Activated T-cell treated with anti-CD3 and anti-CD28 coated beads, Interleukin-2, amount 50 U/mL, for 24 hours (primary cell): ENCODE measurements at places on chromosomes 2 and 18.

DNA sequence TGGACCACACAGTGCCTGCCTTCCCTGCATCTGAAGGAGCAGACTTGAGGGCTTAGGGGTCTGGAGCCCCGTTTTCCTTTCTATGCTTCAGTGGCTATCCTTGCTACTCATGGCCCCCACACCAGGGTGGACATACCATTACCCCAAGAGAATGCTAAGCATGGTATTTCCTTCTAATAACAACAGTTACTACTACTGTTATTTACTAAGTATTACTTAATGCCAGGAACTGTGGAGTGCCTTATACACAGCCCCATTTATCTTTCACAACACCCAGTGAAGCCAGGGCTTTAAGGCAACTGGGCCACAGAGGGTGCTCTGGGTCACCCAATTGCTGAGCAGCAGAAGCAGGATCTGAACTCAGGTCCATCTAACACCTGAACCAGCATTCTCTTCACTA, 5.8 kb upstream of the PAX8 start:
- no peak for DNase-seq

- DNase-seq: peak; percentile 75
Measured at GRCh38 chr2:231708773-231709635, 679 bp downstream of the PTMA start.

DNA sequence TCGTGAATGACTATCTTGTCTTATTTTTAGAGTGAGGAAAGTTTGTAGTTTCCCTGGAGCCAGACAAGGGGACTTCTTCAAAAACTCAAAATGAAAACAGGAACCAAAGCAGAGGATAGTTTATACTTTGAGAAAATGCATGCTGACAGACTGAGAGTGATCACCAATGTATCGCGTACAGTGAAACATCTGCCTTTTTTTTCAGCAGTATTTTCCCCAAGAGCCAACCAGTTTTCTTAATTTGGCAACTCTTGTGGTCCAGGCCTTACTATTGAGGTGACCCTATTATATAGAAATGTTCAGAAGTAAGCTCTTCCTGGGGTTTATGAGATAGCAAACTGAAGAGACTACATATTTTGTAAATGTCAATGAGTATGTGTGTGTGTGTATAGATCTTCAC, 153.7 kb upstream of the VRK2 start:
- DNase-seq: no peak

- no peak for DNase-seq
Measured at GRCh38 chr2:176187899-176188773, at the start of gene HOXD1. Gene HOXD1 (plus strand): TSS chr2:176188668. CDS start chr2:176188802, 134 bp downstream.

DNA sequence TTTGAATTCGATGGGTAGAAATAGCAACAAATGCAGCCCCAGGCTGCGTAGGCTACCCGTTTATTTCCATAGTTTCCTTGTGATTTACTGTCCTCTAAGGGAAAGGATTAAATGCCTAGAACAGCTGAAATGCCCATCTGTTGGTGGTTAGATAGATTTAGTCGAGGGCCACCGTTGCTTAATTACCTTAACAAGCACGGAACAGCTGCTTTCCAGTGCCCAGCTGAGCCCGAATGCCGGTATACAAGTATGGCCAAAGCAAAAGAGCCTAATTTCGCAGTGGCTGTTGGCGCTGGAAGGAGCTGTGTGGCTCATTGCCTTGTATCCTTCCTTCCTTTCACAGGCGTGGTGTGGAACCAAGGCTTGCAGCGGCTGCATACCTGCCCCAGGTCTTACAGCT, 109.1 kb downstream of the CABLES1 start:
- DNase-seq: no peak

DNA sequence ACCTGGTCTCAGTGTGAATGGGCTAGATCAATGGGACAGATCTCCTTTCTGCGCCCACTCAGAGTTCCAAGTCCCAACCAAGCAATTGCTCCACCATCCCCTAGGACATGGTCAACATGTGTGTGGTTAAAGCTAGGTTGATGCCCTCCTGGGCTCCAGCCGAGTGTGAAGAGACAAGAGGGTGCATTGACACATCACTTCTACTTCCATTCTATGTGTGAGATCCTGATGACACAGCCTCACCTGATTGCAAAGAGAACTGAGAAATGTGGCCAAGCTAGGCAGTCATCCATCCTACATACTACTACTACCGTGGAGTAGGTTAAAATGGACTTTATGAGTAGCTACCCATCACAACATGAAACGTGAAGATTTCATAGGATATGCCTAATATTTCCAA, 106.8 kb downstream of the NCKAP5 start:
- no peak for DNase-seq

DNA sequence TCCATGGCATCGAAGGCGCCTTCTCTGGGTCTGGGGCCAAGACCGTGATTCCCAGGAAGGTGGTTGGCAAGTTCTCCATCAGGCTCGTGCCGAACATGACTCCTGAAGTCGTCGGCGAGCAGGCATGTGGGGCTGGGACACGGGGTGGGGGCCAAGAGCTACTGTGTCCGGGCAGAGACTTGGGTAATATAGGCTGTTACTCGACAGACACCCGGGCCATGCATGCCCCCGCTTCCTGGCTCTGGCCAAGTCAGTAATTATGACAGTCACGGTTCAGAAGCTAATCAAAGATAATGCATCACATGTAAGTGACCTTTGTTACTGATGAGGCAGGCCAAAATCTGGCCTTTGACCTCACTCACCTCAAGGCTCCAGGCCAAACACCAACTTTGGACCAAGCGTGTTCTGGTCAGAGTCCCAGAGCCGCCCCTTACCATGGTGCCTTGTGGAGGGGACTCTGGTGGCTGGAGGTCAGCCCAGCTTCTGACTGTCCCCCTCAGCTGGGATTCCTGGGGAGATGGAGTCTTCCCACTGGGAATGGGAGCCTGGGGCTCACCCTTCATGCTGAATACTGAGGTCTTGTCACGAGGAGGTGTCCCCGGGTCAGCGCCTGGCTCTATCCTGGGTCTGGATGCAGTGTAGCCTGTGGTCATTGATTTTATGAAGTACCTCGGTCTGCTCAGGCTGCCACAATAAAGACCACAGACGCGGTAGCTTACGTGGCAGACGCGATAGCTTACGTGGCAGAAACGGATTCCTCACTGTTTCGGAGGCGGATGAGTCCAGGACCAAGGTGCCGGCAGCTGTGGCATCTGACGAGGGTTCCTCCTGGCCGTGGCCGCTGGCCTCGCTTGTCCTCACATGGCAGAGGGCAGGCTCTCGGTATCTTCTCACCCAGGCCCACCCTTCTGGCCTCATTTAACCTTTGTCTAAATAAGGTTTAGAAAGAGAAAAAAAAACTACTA, 17.7 kb upstream of the CNDP1 start:
- peak; percentile 15 for DNase-seq

- no peak for DNase-seq
Measured at GRCh38 chr18:45056926-45057325, 376.2 kb downstream of the SETBP1 start.

- DNase-seq: no peak
Measured at GRCh38 chr18:76480913-76481312, 14.1 kb downstream of the ZNF516 start.

- no peak for DNase-seq
Measured at GRCh38 chr2:65292106-65292400, 64.4 kb downstream of the ACTR2 start.

- no peak for DNase-seq
Measured at GRCh38 chr18:46053368-46054095, 18.5 kb downstream of the PSTPIP2 start.

- DNase-seq: no peak
Measured at GRCh38 chr2:120881981-120882788, 146.5 kb downstream of the GLI2 start.

GRCh38 chr2:197950006-197950405, 145.6 kb downstream of the PLCL1 start:
- no peak for DNase-seq

DNA sequence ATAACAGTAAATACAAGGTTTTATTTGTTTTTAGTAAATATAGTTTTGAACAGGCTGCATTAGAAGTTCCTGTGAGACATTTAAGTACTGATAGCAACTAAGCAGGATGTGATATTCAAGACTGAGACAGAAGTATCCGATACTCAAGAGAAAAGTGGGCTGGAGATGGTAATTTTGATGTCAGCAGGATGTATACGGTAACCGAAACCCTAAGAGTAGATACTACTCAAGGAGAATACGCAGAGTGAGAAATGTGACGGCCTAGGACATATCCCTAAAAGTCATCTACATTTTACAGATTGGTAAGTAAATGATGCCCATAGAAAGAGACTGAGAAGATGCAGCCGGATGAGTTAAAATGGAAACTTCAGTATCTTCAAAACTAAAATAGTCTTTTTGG, 115.4 kb downstream of the GORASP2 start:
- DNase-seq: no peak

GRCh38 chr2:134133622-134134312, 120.1 kb upstream of the MGAT5 start:
- DNase-seq: no peak

- DNase-seq: no peak
Measured at GRCh38 chr18:4125224-4125623, 329.9 kb downstream of the DLGAP1 start.

DNA sequence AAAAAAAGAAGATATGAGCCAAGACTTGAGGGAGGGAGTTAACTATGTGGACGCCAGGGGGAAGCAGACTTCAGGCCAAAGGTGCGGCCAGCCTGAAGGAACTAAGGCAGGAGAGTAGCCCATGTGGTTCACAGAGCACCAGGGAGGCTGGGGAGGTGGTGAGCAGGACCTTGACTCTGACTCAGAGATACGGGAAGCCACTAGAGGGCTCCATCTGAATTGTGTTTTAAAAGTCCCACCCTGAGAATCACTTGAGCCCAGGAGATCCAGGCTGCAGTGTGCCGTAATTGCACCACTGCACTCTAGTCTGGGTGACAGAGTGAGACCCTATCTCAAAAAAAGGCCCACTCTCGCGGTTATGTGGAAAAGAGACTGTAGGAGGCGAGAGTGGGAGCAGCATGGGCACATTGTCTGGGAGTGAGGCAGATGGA, 12.3 kb downstream of the CEP192 start:
- no peak for DNase-seq

- DNase-seq: no peak
Measured at GRCh38 chr2:213980883-213981282, 430.0 kb upstream of the VWC2L start.

DNA sequence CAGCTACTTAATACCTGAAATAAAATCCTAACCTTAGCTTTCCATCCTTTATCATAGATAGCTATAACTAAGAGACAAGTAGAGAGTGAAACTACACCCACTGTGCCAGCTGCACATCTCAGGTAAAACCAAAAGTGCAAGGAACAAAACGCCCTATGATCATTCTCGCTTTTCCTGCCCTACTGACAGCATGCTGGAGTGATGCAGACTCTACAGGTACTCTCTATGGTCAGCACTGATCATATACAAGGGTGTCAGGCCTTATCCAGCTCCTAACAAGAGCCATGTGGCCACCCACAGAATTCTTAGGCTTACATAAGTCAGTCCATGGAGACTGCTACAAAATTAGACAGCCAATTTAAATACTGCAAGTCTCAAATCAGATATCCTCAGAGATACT, 45.6 kb downstream of the REV1 start:
- no peak for DNase-seq

GRCh38 chr2:234147335-234147861, 96.9 kb downstream of the SPP2 start:
- no peak for DNase-seq

GRCh38 chr2:162925595-162925994, 87.0 kb upstream of the KCNH7 start:
- DNase-seq: no peak

DNA sequence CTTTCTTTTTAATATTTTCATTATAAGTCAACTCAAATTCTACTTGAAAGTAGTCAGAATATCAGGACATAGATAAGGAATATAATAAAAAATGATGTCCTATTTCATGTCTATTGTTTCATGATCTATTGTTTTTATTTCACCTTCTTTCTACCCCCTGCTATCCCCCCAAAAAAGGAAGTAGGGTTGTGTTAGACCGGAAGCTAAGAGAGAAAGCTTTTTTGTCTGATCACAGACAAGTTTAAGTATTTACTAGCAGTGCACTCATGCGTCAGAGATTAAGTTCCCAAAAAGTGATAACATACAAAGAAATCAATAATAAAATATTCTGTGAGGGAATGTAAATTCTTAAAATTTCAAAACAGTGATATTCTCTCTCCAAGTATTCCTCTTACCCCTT, 447.1 kb upstream of the CNTNAP5 start:
- no peak for DNase-seq

DNA sequence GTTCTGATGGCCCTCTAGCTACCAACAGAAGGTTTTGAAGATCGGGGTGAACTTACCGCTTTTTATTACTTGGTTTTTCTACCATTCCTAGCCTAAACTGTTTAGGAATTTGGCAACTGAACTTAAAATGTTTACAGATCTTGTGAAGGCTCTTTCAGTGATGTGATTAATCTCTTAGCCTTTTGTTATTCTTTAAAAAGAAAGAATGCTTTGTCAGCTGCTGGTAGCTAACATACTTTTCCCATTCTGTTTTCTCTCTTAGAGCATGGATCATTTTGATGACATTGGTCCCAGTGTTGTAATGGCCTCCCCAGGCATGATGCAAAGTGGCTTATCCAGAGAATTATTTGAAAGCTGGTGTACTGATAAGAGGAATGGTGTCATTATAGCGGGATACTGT, 18.1 kb downstream of the CPSF3 start:
- DNase-seq: no peak

DNA sequence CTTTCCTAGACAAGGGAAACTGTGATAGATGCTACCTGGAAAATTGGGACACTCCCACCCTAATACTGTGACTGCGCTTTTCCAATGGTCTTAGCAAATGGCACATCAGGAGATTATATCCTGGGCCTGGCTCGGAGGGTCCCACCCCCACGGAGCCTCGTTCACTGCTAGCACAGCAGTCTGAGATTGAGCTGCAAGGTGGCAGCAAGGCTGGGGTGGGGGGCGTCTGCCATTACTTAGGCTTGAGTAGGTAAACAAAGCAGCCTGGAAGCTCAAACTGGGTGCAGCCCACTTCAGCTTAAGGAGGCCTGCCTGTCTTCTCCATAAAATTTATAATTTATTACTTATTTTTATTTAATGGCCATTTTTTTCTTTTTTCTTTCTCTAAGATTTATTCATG, 802.1 kb upstream of the SLC39A10 start:
- no peak for DNase-seq

- DNase-seq: no peak
Measured at GRCh38 chr2:219452361-219453317, 18.0 kb downstream of the SPEG start.

- DNase-seq: no peak
Measured at GRCh38 chr2:7201851-7202250, 284.6 kb downstream of the RNF144A start.

DNA sequence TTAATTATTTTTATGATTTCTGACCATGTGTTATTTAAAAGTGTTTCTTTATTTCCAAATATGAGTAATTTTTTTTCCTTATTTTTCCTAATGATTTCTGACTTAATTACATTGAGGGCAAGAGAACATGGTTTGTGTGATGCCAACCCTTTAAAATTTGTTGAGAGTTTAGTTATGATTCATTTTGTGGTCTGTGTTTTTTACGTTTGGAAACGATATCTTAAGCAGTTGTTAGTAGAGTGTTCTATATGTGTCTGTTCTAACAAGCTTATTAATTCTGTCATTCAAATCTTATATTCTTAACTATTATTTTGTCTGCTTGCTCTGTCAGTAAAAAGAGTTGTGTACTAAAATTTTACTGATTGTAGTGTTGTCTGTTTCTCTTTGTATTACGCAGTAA, 15.0 kb downstream of the NAB1 start:
- DNase-seq: no peak
